ENCODE measurements at places on chromosomes 2 and 18.

DNA sequence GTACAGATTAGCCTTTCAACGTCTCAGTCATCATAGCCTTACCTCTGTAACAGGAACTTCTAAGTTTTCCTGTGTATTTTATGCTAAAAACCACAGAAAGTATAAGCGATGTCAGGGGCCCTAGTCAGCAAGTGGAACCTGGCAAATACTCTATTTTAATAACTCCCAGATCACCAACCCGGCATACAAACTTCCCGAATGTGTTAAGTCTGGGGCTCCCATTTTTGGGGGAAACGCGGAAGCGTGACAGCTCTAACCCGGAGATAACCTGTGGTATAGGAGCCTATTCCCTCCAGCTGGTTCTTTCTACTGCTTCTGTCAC, 574 bp downstream of the NIFK start:
- DNase-seq: no peak

DNA sequence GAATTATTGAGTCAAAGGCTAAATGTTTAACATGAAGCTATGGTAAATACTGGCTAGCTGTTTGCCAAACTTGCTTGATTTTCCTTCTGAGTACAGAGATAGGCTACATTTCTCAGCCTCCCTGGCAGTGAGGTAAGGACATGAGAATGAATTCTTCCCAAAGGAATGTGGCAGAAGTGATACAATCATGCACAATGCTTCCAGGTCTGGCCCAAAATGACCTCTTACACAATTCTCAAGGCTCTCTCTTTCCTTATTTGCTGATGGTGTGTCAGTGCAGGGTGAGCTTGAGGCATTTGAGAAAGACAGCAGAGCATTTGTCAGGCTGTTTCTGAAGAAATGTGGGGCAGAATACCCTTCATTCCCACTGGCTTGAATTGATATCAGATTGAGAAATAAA, 95.6 kb upstream of the NABP1 start:
- no peak for DNase-seq

- DNase-seq: no peak
These were observed 195.5 kb downstream of the L3MBTL4 start for GRCh38 chr18:6219116-6219717.

DNA sequence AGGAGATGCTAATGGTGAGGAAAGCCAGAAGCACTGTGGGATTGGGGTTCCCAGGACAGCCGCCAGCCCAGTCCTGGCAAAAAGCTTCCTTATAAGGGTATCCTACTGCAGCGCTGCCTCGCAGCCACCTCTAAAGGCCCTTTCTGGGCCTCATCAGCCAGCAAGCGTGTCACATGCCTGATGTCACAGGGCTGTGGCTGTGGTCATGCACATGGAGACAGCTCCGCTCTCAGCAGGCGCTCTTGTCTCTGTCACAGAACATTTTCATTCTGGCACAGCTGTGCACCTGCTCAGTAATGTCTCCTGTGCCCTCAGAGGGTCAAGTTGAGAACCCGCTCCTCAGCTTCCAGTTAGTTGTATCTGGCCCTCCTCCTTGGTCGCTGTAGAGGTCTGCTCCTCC, 17.7 kb upstream of the MAL start:
- no peak for DNase-seq

GRCh38 chr2:126795656-126796055, 103.0 kb upstream of the TEX51 start:
- no peak for DNase-seq

GRCh38 chr2:177726931-177727348, 334.4 kb downstream of the AGPS start:
- DNase-seq: no peak

DNA sequence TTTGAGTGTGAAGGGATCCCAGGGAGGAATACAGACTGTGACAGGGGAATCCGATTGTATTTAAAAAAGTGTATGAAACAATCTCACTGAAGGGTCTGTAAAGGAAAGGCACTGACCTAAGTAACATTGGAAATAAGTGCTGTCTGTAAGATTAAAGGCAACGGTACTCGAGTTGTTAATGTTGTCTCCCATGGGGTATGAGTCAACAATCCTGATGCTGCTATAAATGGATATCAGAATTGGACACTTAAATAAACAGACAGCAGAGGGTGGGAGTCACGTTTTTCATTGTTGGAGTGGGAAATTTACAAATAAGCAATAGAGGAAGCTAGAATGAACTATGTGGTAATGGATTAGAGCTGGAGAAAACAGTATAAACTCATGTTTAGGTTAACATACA, 452.4 kb upstream of the RGPD4 start:
- no peak for DNase-seq

GRCh38 chr18:13617826-13618515, 108.4 kb downstream of the FAM210A start:
- no peak for DNase-seq

DNA sequence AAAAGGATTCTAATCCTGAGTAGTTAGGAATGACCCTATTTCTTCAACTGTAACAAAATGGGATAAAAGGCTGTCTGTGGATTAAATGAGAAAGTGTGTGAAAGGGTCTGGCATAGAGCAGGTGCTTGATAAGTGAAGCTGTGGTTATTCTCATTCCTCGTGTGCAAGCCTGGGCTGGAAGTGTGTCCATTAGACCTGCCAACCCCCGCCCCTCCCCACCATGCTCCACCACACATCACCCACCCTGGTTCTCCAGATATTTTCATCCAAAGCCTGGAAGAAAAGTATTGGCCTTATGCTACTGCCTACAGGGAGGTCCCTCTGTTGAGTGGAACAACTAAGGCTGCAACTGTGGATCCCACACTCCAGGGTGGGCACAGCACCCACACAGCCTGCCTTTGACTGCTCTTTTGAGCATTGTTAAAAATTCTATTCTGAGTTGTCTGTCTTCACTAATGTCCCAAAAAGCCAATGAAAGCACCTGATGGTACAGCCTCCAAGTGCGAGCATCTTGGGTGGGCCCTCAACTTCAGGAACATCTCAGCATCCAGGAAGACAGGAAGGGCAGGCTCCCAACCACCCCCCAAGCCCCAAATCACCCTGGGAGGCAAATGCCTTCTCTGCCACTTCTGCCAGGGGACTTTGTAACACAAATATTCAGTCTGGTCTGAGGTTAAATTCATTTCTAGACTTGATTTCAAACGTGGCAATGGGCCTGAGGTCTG, 102.8 kb upstream of the PPP1CB start:
- DNase-seq: no peak

DNA sequence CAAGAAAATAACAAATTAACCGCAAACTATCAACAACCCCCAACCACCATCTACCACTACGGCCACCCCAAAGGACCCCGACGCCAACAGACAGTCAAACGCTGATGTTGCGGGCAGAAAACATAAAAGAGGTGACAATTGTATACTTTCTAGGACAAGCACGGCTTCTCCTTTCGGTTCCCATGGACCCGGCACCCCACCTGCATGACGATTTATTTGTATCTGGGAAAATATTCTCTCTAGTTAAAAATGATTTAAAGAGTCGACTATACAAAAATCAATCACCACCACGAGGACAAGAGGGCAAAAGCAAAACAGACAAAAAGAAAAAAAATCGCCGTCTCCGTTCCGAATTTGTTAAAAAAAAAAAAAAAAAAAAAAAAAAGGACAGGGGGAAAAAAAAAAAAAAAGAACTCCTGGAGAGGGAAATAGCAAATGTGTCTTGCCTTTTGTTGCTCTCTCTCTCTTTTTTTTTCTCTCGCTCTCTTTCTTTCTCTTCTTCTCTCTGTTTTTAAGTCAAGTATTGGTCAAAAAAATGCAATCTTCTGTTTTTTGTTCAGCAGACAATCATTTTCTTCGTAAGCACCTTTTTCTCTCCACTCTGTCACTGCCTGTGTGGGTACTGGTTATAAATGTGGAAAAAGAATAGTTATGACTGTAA, 3.6 kb downstream of the SIX3 start:
- DNase-seq: no peak

GRCh38 chr2:124874219-124874618, 849.1 kb downstream of the CNTNAP5 start:
- no peak for DNase-seq

GRCh38 chr2:97714084-97714949, 941 bp downstream of the ZAP70 start:
- DNase-seq: no peak

DNA sequence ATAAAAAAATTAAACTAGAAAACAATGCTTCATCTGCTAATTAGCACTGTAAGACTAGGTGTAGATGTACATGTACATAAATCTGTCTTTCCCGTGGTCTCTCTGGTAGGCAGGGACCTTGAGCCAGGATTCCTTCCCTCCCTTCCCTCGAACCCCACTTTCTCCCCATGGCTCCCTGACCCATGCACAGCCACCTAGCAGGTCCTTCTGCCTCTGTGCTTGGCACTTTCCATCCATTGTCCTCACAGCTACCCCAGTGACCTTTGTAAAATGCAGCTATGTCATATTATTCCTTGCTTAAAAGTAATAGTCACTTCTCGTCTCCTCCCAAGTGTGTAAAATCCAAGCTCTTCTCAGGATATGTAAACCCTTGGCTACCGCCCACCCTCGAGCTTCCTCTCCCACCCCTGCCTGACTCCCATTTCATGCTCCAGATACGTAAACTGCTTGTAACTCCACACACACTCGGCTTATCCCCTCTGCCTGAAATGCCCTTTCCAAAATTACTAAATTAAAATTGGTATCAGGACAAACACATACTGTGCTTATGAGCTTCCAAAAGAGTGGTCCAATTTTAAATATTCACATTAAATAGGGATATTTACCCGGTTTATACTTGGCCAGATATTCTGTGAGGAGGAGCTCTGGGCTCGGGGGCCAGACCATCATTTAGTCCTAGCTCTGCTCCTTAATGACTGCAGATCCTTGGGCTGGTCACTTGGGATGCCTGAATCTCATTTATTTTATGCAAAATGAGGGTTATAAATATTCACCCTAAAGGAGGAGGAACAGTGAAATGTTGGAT, 54.0 kb upstream of the RALBP1 start:
- no peak for DNase-seq

DNA sequence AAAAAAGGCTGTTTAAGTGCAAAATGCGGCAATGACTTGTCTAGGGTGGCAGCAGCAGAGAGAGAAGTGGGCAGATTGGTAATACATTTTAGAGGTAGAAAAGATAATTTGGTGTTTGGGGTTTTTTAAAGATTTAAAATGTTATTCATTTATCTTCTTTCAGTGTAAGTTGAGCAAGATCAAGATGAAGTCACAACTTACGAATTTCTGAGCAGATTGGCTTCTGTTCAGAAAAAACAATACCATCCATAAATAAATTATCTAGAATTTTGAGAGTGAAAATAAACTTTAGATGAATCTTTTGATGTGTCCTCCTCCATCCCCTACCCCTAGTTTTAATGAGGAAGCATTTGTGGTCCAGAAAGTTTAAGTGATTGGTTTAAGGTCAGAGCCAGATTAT, 47.9 kb upstream of the FAM171B start:
- no peak for DNase-seq

DNA sequence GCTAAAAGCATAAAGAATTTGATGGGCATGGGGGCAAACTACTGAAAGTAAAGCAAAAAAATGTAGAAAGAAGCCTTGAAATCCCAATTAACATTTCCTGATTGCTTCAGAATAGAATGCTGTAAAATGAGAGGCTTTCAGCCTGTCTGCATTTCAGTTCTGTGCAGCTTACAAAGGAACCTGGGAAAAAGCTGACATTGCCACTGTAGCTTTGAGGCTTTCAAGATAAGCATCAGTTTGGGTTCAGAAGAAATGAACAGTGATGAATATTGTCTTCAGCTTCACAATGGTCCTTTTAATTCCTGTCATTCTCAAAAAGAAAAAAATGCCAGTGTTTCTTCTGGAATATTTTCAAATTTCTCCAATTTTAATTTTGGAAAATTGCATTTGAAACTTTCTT, 242.7 kb downstream of the LRRTM1 start:
- DNase-seq: no peak

DNA sequence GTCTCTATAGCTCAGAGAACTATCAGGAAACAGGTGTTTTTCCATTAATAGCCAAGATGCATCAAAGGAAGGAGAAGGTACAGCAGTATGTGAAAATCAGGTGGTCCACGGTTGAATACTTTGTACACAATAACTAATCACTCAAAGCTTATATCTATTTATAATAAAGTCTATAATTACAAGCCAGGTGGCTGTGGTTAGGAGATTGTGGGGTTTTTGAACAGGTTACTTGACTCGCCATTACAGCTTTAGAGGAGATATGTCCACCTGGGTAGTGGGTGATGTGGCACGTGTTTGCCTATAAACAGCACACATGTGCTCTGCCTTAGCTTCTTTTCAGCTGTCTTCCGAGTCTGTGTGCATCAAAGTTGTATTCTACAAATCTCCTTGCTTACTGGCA, 892.2 kb upstream of the ZEB2 start:
- DNase-seq: no peak

DNA sequence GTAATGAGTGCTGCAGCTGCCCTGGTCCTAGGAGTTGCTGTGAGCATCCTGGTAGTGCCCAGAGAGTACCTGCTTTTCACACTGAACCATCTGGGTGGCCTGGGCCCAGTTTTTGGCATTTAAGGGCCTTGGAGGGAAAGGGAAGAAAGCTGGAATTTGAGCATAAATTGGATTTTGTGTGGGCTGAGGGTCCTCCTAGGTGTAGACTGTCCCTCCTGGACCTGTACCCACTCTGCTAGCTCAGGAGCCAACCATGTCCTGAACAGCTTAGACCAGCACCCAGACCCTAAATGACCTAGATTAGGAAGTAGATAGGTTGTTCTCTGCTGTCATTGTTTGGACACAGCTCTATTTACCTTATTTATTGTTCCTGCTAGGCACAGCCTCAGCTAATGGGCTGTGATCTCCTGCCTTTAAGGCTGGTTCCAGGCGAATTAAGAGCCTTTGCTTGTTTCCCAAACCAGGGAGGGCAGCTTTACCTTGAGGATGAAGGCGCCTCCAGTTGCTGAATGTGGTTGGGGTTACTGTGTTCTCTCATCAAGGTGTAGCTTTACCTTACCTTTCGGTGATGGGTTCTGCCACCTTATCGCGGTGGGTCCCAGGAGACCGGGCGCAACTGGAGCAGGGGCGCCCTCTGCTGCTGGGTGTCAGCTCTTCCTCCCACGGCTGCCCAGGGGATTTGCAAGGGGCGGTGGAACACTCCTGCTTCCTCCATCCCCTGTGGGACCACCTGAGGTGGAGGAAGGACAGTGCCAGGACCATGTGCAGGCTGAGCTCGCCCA, 34.4 kb downstream of the ITGA6 start:
- peak; percentile 70 for DNase-seq

GRCh38 chr2:95043300-95044093, 18.0 kb downstream of the MAL start:
- DNase-seq: no peak

DNA sequence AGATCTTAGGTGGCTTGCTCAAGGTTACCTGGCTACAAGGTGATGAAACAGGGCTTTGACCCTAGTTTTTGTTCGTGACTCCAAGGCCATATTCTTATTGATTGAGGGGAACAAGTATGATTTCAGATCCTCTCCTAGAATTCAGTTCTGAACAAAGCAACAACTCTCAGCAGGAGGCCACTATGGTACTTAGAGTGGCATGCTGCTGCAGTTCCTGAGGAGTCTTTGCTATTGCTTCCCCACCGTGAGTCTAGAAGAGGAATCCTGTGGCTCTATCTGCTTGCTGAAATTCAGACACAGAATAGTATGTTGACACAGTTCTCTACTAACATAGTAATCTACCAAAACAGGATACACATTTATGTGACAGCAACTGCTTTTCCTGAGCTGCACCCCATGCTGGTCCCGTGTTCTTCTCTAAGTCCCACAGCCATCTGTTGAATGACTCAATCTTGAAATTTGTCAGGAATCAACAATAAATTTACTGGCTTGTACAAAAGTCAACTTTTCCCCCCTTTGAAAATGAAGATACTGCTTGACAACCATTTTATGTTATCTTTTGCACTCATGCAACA, 4.1 kb downstream of the TGFBRAP1 start:
- no peak for DNase-seq

GRCh38 chr18:77422974-77423867, 173.6 kb downstream of the GALR1 start:
- no peak for DNase-seq

GRCh38 chr2:191927319-191927867, 80.5 kb upstream of the CAVIN2 start:
- no peak for DNase-seq
